ENCODE measurements at places on chromosomes 12 and 14. TPM values are rescaled to one million over a fixed set of nuclear protein-coding genes. Genes with fewer than 3 reads are reported as not detected.
A peak's percentile ranks its signal among the peaks of the same experiment; 100 is the strongest.

Gene CRIP1
- total RNA-seq: not detected

Gene NINJ2
- total RNA-seq: not detected

Gene IQSEC3
- not detected for total RNA-seq

Gene ADAM20
- 0.19 TPM for total RNA-seq

Gene TSHR
- not detected for total RNA-seq

Gene BHLHE41
- total RNA-seq: 4.0 TPM

Gene ITPR2
- total RNA-seq: 6.9 TPM

Gene GPR162
- total RNA-seq: 2.0 TPM

Gene MGST1
- 78.8 TPM for total RNA-seq

Gene PTPN6
- total RNA-seq: not detected

Gene KLRC4
- not detected for total RNA-seq

Gene NOP9
- total RNA-seq: 23.0 TPM

Gene RTL1
- total RNA-seq: not detected

DNA sequence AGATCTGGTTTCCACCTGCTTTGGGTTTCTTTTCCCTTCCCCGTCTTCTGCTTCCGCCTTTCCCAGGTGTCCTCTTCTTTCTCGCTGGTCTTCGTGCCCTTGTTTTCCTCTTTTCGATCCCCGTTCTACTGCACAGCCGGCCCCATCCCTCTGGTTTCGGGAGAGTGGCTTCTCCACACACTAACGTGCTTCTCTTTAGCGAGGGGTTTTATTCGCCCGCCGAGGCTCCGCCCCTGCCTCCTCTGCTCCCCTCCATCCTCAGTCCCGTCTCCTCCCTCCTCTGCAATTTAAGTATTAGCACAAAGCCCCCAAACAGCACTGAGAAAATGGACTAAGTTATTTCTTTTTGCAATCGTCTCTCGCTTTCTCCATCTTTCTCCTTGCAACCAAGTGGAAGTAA, at the start of gene SLC7A8:
TSS of gene SLC7A8 (minus strand) at position 182 of the 400 bp plus-strand sequence. CDS start 746 bp downstream, outside the sequence.
- DNase-seq: no peak

- no peak for DNase-seq
Measured at GRCh38 chr14:72605096-72605920, 288.6 kb downstream of the DPF3 start.

DNA sequence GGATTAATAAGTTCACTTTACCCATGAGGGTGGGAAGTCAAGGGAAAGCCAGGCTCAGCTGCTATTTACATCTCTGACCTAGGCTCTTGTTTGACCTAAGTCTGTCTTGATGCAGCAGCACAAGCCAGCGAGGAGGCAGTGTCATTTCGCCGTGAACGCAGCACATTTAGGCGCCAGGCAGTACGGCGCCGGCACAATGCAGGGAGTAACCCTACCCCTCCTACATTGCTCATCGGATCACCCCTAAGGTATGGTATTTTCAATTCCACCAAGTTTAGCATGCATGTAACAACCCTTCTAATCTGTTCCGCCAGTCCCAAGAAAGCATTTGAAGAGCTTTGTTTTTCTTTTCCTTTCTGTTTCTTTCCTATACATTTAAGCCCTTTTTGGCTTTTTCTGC, 81.2 kb downstream of the PCNX1 start:
- no peak for DNase-seq

DNA sequence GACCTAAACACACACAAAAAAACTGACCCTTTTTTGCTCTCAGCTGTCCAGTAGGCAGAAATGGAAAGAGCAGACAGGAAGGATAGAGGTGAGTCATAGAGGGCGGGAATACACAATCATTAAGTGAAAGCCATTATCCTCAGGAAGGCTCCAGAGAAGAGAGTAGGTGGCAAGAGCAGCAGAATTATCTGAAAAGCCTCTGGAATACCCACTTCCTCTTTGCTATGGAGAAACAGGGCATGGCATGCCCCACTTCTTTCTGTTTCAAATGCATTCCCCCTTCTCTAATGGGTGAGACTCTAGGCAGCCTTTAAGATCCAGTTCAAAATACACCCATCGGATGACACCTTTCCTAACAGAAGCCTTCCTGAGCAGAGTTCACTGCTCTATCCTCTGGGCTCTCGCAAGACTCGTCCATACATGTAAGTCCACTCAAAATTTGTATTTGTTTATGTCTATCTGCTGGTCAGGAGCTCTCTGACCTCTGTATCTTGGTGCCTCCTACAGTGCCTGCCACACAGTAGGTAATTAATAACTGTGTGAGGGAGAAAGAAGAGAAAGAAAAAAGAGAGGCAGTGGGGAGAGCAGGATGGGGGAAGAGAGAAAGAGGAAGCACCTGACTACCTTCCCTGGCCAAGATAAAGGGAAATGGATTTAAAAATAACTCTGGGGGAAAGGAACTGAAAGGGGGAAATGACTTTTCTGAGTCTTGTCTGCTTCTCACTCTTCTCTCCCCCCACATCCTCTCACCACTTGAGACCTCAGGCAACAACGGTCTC, 8.5 kb downstream of the KLHL33 start:
- DNase-seq: peak; percentile 74

DNA sequence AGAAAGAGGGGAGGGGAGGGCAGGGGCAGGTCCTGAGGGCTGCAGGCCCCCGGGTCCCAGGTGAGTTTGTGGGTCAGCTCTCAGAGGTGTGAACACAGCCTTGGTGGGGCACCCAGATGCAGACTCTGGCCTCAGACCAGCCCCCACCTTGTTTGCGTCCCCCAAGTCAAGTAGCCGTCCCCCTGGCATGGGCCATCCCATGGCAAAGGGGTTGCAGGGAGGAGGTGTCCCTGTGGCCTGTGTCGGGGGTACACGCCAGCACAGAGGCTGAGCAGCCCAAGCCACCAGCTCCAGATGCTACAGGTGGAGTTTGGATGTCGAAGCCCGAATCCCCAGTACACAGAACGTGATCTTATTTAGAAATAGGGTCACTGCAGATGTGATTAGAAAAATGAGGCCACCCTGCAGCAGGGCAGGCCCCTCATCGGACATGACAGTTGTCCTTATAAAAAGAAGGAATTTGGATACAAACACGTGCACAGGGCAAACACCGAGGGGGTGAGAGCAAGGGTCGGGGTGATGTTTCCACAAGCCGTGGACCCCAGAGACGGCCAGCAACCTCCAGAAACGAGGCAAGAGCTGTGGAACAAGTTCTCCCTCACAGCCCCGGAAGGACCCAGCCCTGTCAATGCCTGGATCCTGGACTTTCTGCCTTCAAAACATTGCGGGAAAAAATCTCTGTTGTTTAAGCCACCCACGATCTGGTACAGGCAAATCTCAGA, 141.2 kb upstream of the C14orf180 start:
- no peak for DNase-seq

GRCh38 chr14:71021347-71022011, 114.2 kb downstream of the PCNX1 start:
- peak; percentile 83 for DNase-seq

- no peak for DNase-seq
Measured at GRCh38 chr12:123099560-123100192, 51.2 kb downstream of the PITPNM2 start.

DNA sequence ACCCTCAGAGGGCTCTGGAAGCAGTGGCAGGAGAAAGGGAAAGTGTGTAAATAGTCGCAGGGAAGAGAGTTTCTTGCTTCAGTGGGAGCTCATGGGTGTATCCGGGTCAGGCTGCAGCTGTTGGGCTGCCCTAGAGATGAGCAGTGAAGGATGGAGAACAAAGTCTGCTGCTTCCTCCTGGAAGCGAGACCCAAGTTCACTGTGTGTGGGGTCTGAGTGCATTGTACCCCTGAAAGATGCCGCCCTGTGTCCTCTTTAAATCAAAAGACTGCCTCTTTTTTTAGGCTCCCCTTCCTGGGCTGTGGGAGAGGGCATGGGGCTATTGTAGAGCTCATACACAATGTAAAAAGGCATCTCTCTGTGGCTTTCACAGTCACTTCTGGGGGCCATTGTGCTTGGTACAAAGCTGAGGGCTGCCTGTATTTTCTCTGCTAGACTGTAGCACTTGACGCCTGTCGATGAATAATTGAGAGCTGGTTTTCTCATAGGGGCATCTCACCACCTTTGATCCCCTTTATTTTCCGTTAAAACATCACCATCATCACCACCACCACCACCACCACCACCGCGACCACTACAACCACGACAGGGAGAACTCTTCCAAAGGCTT, 16.7 kb downstream of the CHST11 start:
- DNase-seq: peak; percentile 10

GRCh38 chr12:92162079-92162478, 16.4 kb upstream of the BTG1 start:
- DNase-seq: no peak

DNA sequence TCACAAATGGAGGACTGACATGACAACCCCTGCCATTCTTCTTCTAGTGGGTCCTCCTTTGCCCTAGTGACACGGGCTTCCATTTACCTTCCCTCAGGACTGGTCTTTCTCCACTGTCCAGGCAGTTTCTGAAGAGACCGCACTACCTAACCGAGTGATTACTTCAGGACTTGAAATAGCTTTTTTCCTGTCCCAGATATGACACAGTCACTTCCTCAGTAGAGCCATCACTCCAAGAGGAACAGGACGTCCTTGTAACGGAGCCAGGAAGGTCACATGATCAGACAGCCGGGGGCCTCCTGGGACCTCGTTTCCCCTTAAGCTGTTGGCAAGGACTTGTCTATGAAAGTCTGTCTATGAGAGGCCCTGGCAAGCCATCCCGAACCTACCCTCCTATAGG, 62.3 kb downstream of the FOS start:
- DNase-seq: peak; percentile 87

GRCh38 chr14:29486132-29486531, 441.5 kb downstream of the PRKD1 start:
- DNase-seq: no peak

DNA sequence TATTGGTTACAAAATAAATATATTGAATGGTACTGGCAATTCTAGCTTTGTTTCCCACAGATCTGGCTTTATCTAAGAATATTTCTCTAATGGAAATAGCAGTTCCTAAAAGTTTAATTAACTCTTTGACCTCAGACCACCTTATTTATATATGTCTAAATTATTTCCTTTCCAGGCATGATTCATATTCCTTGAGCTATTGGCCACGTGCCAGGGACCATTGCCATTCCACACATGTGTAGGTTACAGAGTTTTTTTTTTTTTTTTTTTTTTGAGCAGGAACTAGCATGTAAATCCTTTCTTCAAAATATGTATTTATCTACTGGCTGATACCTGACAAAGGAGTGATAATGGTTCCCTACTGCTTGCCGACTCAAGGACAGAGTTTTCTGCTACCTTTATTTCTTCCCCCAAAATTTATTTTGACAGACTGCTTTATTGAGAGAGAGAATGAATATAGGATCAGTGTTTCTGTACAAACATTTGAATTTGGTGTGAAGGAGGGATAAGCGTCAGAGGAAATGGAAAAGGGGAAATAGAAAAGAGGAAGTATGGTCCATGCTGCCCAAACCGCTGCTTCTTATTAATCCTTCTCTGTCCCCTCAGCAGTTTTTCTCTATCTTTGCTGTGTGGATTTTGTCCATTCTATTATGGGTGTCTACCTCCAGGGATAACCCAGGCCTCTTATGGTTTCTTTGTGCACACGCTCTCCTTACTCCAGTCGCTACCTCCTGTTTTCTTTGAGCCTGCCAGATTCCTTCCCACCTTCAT, 36.4 kb downstream of the PDE3A start:
- DNase-seq: peak; percentile 1

GRCh38 chr12:13044906-13045299, 722 bp downstream of the FAM234B start:
- DNase-seq: no peak

GRCh38 chr12:120169946-120170345, 24.6 kb downstream of the GCN1 start:
- no peak for DNase-seq

GRCh38 chr14:70638416-70638815, 3.3 kb upstream of the TTC9 start:
- no peak for DNase-seq

- no peak for DNase-seq
Measured at GRCh38 chr12:132551641-132552031, 58.7 kb downstream of the LRCOL1 start.

- DNase-seq: no peak
Measured at GRCh38 chr14:99560403-99560802, 43.6 kb downstream of the CCDC85C start.

- no peak for DNase-seq
Measured at GRCh38 chr12:64876388-64877071, 52.1 kb downstream of the TBC1D30 start.

DNA sequence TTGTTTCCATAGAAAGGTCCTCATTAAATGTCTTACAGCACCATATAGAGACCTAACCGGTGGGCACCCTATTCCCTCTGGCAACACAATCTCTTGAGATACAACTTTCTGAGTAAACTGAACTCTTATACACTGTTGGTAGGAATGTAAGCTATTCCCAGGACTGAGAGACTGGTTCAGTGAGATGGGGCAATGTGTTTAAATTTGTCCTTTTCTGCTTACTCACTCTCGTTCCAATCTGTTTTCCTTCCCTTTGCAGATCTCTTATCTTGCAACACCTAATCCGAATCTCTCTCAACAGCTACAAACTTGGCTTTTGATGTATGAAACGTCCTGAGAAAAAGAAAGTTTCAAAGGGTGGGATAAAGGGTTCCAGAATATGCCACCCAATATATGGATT, 26.1 kb upstream of the ETV6 start:
- no peak for DNase-seq
